ENCODE measurements at places on chromosomes 1 and 21.

- DNase-seq: no peak
These were observed 352.4 kb downstream of the USP25 start for GRCh38 chr21:16082038-16082816.

DNA sequence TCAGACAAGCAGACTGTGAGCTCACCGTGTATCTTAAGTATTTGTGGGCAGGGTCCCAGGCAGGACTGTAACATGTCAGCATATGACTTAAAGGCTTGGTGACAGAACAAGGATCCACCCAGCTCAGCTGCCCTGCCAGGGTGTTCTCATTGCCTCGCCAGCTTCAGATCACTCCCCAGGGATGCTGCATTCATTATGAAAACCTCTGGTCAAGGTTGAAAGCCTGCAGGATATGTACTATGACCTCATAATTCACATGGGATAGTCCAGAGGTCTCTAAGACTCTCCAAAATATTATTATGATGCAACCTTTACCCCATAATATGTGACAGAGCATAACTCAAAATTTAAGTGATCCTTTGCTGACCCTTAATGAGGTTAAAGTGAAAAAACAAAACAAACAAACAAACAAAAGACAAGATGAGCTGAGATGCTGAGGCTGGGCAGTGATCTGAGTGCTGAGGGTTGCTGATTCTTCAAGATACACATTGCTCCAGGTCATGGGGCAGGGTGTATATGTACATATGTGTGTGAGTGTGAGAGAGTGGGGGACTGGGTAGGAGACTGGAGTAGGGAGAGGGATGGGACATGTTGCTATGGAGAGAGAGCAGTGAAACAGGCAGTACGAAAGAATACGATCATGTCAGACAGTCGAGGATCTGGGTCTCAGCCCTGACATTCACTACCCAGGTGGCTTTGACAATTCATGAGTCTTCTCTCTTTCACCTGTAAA lies 98.8 kb upstream of the DUSP10 start:
- no peak for DNase-seq

DNA sequence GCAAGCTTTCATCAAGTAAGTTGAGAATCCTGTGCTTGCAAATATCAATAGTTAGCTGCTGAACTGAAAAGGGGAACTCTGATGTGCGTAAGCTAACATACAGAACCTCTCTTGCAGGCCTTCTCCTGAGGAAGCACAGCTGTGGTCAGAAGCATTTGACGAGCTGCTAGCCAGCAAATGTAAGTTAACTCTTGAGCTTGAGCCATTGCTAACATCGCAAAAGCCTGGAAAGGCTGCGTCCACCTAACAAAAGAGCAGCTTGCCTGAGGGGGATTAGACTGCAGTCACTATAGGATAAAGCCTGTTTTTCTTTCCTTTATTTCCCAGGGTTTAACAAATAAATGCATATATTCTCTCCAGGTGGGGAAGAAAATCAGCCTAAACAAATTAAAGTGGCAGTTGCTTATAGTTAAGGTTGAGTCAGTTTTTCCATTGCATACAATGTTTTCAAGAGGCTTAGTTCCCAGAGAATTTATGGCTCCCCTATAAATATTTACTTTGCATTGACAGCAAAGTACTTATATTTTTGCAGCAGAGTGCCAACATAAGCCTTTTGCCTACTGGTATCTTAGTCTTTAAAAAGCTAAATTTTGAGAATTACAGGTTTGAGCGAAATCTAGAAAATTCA lies 1.5 kb downstream of the RGS2 start:
- DNase-seq: no peak

GRCh38 chr1:36710951-36711350 lies 228.2 kb upstream of the CSF3R start:
- DNase-seq: no peak

- DNase-seq: no peak
These were observed 160.9 kb upstream of the UBE2U start for GRCh38 chr1:64042331-64043100.

DNA sequence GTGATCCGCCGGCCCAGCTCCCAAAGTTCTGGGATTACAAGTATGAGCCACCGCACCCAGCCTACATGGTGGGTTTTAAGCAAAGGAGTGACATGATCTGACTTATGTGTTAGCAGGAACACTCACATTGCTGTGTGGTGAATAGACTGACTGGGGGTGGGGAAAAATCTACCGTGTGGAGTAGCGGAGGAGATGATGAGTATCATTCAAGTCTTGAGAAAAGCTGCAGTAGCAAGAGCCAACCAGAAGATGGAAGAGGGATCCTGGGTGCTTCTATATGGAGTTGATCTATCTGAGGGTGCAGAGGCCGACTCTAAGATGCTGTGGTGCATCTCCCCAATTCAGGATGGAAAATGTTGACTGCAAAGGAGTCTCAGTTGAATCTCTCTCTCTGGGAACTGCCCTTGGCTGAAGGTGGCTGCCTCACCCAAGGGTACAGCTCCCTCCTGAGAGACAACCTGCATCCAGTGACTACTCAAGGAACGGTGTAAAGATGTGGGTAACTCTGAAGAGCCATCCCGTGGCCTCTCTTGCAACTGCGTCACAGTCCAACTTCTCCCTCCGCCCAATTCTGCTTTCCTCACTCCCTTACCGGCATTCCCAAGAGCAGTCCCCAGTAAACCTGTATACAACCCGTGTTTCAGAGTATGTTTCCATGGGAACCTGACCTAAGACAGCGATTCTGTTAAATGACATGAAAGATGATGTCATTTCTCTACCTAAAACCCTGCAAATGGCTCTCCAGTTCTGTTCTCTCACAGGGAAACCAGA lies 7.4 kb upstream of the B3GALNT2 start:
- DNase-seq: no peak

- DNase-seq: no peak
These were observed at the start of gene OLIG1 for GRCh38 chr21:33069994-33070743. OLIG1 (plus strand) TSS chr21:33070141; CDS start chr21:33070247, 106 bp downstream.
